ENCODE measurements at places on chromosomes 11 and 22.

DNA sequence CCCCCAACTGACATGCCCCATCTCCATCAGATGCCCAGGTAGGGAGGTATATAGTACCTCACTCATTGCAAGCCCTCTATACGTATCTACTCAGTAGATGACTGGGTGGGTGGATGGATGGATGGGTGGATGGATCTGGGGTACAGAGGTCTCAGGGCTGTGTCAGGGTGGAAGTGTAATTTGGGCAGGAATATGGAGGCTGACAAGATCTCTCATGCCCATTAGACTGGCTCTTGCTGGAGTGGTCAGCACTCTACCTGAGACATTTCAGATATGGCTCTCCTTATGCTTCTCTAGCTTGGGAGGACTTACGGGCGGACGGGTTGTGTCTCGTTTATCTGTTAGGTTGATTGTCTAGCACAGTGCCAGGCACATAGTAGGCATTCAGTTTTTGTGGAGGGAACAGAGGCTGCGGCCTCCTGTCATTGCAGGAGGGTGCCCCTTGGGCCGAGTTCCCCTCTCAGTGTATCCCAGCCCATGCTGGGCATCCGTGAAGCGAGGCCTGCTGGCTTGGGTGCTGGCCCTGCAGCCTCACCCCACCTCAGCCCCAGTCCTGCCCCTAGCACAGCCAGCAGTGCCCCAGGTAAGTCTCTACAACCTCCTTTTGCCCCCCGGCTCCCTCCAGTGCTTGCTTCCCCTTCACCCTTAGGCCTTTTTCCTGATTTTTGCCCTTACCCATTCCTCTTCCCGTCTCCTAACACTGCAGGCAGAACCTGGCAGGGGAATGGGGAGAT is 13.7 kb downstream of the ROBO3 start:
- DNase-seq, result no peak

DNA sequence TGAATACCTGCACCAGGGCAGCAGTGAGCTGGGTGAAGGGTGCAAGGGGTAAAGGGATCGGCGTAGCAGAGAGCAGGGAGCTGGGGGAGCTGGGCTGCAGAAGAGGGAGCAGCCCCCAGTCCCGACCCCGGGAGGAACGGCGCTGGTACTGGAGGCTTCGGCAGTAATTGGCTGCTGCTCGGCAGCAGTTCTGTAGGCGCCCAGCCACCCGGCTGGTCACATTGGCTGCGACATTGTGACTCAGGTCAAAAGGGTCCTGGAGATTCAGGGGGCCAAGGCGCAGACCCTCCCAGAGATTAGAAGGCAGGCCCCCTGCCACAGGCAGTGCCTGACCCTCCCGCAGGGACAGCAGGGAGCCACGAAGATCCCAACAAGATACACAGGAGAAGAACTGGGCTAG is 2.1 kb upstream of the EEF1G start:
- DNase-seq, result no peak

DNA sequence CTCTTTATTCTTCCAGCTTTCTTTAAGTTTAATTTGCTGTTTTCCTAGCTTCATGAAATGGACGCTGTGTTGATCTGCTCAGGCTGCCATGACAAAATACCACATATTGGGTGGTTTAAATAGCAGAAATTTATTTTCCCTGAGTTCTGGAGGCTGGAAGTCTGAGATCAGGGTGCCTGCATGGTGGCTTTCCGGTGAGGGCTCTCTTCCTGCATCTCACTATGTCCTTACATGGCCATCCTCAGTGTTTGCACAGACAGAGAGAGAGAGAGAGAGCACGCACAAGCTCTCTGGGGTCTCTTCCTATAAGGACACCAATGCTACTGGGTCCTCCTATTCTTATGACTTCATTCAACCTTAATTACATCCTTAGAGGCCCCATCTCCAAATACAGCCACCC is 28.7 kb downstream of the MCAM start:
- DNase-seq, result no peak

GRCh38 chr11:107785401-107785800 is 73.2 kb downstream of the SLC35F2 start:
- DNase-seq, result no peak

GRCh38 chr11:107769189-107769588 is 57.3 kb upstream of the SLN start:
- DNase-seq, result no peak

DNA sequence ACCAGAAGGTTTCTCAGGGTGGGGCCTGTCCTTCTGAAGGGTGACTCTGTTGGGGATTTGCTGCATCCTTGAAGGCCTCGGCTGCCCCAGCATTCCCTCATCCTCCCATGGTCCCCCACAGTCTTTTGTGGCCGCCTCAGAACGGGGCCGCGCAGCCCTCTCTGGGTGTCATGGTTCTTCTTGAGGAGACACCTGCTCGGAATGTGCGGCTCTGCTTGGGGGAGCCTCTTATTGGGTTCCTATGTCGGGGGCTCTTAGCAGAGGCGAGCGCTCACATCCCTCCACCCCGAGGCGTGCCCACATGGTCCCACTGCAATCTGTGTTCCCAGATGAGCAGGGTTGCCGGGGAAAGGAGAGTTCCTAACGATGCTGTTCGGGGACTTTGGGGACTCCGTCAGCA is 1008.4 kb downstream of the BRD1 start:
- no peak for DNase-seq

- no peak for DNase-seq
These were observed 18.0 kb downstream of the CSNK2A3 start for GRCh38 chr11:11335043-11335442.

DNA sequence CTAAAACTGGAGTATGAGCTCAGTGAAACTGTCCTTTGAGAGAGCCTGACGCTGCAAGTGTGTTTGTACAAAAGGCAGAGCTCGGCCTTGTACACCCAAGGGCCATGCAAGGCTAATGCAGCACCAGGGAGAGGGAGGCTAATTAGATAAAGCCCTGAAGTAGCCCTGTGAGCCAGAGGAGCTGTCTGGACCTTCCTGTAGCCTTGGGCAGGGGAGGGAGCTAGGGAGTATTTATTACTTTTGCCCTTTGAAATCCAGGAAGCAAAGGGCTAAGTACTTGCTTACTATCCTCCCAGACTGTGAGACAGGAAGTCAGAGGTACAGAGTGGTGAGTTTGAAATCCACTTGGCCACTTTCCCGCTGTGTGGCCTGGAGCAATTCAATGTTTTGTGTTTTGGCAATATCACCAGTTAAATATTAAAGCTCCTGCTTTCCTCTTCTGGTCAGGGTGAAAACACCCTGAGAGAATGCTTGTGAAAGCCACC is 10.2 kb upstream of the LDHA start:
- DNase-seq, result no peak

GRCh38 chr11:88695689-88696414 is 358.3 kb upstream of the CTSC start:
- no peak for DNase-seq

- DNase-seq, result no peak
These were observed 6.7 kb downstream of the TAF1D start for GRCh38 chr11:93734427-93735222.

DNA sequence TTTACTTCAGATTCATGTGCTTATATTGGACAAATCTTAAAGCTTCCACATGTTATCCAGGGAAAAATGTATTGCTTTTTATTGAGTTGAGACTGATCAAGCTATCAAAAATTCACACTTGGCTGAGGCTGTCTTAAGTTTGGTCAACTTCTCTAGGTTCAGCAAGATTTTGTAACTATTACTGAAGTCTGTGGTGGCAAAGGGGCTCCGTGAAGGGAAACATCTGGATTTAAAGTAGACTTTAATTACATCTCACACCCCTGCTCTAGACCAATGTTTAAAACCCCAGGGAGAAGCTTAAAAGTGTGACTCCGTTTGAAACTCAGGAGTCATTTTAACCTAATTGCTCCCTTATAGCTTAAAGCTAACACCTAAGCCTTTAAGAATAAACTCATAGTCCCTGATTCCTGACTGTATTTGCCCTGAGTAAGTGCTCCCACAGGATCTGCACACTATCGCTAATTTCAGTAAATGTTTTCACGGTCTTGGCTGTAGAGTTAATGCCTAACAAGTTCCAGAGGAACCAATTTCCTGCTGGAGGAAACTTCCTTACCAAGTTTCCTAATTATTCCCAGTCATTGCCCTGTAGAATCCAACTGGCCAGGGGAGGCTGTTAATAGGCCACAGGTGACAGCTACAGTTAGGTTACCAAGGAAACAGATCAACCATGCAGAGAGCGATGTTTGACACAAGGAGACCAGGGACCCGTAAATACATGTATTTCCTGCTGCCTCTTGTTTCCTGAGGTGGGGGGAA is 40.5 kb downstream of the OR10A6 start:
- DNase-seq, result no peak

- DNase-seq, result no peak
These were observed 14.6 kb upstream of the STK33 start for GRCh38 chr11:8608652-8609051.

- no peak for DNase-seq
These were observed 116.1 kb downstream of the ATXN10 start for GRCh38 chr22:45787759-45788158.

DNA sequence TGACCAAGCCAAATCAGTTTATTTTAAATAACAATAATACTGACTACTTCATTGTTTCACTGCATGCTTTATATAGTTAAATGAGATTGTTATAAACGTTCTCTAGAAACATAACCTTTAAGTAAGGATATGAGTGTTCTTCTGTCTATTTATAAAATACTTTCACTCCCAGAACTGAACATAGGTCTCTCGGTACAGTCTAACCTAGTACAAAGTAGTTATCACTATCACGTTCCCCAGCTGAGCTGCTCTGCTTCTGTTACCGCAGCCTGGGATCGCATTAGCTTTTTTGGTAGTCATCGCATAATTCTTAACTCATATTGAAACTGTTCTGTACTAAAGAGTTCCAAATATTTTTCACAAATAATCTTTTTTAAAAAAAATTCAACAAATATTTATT is 143.6 kb downstream of the WNT11 start:
- DNase-seq, result no peak

DNA sequence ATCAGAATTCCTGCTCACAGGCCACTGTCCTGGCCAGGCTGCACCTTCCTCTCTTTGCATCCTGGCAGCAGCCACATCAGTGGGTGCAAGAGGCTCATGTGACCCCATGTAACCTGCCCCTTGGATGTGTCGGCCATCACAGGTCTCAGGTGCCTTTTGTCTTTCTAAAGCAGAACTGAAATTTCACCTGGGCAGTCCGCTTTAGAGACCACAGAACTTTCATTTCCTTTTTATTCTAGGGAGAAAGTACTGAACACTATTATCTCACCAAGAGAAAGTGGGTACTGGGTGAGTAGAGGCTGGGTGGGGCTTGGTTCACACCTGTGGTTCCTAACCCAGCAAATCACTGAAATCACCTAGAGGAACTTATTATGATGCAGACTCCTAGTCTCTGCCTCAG is 51.7 kb upstream of the NUP160 start:
- no peak for DNase-seq

DNA sequence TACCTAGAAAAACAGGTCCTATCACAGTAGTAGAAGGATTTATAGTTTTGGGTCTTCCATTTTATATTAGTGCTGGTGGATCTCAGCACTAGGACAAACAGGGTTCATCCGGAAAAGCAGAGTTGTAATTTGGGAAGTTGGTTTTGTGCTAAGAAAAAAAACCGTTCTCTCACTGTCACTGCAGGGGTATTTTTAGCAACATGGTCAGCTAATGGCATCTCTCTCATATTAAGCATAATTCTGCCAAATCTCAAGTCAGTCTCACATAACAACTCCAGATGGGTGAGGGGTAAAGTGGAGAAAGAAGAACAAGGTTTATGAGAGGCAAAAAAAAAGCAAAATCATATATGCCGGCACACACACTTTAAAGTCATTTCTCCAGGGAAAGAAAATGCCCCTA is 51.6 kb upstream of the GDPD4 start:
- no peak for DNase-seq

GRCh38 chr11:46248289-46249102 is 29.0 kb upstream of the CREB3L1 start:
- DNase-seq, result no peak

Measured in NCI-H774 (cell line).